CD4-positive, CD25-positive, alpha-beta regulatory T cell (primary cell): ENCODE measurements at places on chromosomes 3 and 15. TPM values are rescaled to one million over a fixed set of nuclear protein-coding genes. Genes with fewer than 3 reads are reported as not detected.

- no peaks in the 10 kb centered on the region for H3K36me3 ChIP-seq
- H3K4me3 ChIP-seq: no peak overlapping the region
- no peak for DNase-seq
- H3K4me1 ChIP-seq: no peaks in the 10 kb centered on the region
These were observed 250.3 kb downstream of the SLC9A9 start for GRCh38 chr3:143597774-143598652.

- H3K27me3 ChIP-seq: no peaks in the 10 kb centered on the region
- no peak overlapping the region for H3K4me3 ChIP-seq
- H3K27ac ChIP-seq: no peak overlapping the region
- no peaks in the 10 kb centered on the region for H3K36me3 ChIP-seq
- no peak for DNase-seq
- H3K4me1 ChIP-seq: no peaks in the 10 kb centered on the region
These were observed 247.4 kb downstream of the KBTBD8 start for GRCh38 chr3:67245545-67245944.

- H3K27ac ChIP-seq: no peak overlapping the region
- no peaks in the 10 kb centered on the region for H3K4me1 ChIP-seq
- H3K27me3 ChIP-seq: no peaks in the 10 kb centered on the region
- H3K36me3 ChIP-seq: no peaks in the 10 kb centered on the region
- DNase-seq: no peak
- H3K4me3 ChIP-seq: no peak overlapping the region
These were observed 104.7 kb downstream of the GAP43 start for GRCh38 chr3:115728013-115728412.

Gene APH1B
- 19.0 TPM for total RNA-seq

GRCh38 chr15:77836121-77836692, 203.5 kb upstream of the LINGO1 start:
- H3K27me3 ChIP-seq: no peaks in the 10 kb centered on the region
- DNase-seq: no peak
- H3K27ac ChIP-seq: no peak overlapping the region
- H3K4me1 ChIP-seq: no peaks in the 10 kb centered on the region

- no peak overlapping the region for H3K4me3 ChIP-seq
- H3K36me3 ChIP-seq: no peaks in the 10 kb centered on the region
- no peak overlapping the region for H3K27ac ChIP-seq
These were observed 64.9 kb upstream of the PIK3R4 start for GRCh38 chr3:130811557-130811956.

Gene COL8A1
- total RNA-seq: not detected

DNA sequence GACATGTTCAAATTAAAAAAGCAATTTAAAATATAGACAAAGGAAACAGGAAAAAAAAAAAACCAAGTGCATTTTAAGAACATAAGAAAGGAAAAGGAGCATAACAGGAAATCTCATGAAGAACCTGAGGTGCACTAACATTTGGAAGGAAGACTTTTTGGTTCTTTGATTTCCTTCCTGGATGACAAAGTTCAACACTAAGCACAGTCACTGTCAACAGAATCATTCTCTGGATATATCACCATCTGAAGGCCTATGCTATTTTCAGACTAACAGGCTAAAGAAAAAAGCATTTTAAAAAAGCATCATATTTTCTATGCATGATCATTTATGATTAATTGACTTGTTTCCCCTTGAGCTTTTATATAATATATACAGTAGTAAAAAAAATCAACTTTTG, 349.6 kb downstream of the PLCL2 start:
- H3K27ac ChIP-seq: no peak overlapping the region
- H3K4me1 ChIP-seq: peaks cover 3% of the 10 kb centered on the region
- no peaks in the 10 kb centered on the region for H3K27me3 ChIP-seq

- H3K4me1 ChIP-seq: no peaks in the 10 kb centered on the region
- H3K27ac ChIP-seq: no peak overlapping the region
- DNase-seq: no peak
- H3K36me3 ChIP-seq: no peaks in the 10 kb centered on the region
- no peak overlapping the region for H3K4me3 ChIP-seq
These were observed 16.3 kb downstream of the CACNA2D2 start for GRCh38 chr3:50487181-50487580.

Gene METTL6
- 9.4 TPM for total RNA-seq

Gene RNF13
- total RNA-seq: 44.0 TPM
